ENCODE measurements at places on chromosomes 13 and 19.

DNA sequence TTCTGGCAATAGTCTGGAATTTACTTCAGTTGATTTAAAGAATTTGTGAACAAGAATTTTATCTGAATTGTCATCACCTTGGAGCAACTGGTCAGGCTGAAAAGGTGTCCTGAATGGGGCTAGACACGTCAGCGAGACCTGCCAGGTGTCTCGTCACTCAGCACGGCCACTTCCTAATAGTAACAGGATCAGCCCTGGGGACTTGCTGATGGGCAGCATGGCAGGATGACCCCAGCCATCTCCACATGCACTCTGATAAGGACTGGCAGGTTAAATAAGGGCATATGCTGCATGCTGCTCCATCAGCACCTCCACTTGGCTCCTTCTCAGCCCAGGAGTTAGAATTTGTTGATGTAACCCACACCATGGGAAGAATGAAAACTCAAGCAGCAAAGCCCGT is 224.2 kb downstream of the FOXO1 start:
- no peak overlapping the region for H3K27ac ChIP-seq
- H3K4me3 ChIP-seq, result no peak overlapping the region
- no peaks in the 10 kb centered on the region for H3K4me1 ChIP-seq
- no peak for DNase-seq

GRCh38 chr13:23740002-23740401 is 149.2 kb downstream of the MIPEP start:
- peaks cover 7% of the 10 kb centered on the region for H3K4me1 ChIP-seq
- H3K27ac ChIP-seq, result no peak overlapping the region
- no peaks in the 10 kb centered on the region for H3K27me3 ChIP-seq
- H3K4me3 ChIP-seq, result no peak overlapping the region
- DNase-seq, result no peak

DNA sequence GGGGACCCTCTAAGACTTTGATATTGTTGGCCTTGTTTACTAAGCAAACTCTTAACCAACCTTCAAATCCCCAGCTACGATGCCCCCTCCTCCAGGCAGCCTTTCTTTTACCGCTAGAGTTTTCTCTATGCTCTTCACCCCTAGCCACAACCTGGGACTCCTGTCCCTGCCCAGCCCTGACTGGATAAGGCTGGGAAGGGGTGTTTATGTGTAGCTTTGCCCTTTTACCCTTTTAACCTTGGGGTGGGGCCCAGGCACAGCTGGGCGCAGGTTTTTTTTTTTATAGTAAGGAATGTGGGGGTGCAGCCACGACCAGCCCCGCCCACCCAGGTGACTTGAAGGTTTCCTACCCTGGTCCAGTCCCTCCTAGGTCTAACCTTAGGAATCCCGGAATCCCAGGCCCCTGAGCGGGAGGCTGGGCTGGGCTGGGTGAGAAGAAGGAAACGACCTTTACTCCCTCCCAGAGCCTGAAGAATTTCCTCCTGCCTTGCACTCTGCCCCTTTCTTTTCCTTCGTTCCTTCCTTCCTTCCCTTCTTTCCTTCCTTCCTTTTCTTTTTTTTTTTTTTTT is 12.2 kb downstream of the TJP3 start:
- H3K4me3 ChIP-seq, result no peak overlapping the region
- no peak for DNase-seq
- no peaks in the 10 kb centered on the region for H3K36me3 ChIP-seq
- no peak overlapping the region for H3K27ac ChIP-seq

GRCh38 chr13:42654722-42655121 is 80.8 kb downstream of the TNFSF11 start:
- H3K4me3 ChIP-seq, result no peak overlapping the region
- no peak for DNase-seq
- H3K27me3 ChIP-seq, result no peaks in the 10 kb centered on the region
- no peak overlapping the region for H3K27ac ChIP-seq
- no peaks in the 10 kb centered on the region for H3K4me1 ChIP-seq

GRCh38 chr19:48670699-48671445 is 1.9 kb downstream of the NTN5 start:
- H3K4me3 ChIP-seq, result no peak overlapping the region
- no peak overlapping the region for H3K27ac ChIP-seq
- no peaks in the 10 kb centered on the region for H3K27me3 ChIP-seq
- no peak for DNase-seq

DNA sequence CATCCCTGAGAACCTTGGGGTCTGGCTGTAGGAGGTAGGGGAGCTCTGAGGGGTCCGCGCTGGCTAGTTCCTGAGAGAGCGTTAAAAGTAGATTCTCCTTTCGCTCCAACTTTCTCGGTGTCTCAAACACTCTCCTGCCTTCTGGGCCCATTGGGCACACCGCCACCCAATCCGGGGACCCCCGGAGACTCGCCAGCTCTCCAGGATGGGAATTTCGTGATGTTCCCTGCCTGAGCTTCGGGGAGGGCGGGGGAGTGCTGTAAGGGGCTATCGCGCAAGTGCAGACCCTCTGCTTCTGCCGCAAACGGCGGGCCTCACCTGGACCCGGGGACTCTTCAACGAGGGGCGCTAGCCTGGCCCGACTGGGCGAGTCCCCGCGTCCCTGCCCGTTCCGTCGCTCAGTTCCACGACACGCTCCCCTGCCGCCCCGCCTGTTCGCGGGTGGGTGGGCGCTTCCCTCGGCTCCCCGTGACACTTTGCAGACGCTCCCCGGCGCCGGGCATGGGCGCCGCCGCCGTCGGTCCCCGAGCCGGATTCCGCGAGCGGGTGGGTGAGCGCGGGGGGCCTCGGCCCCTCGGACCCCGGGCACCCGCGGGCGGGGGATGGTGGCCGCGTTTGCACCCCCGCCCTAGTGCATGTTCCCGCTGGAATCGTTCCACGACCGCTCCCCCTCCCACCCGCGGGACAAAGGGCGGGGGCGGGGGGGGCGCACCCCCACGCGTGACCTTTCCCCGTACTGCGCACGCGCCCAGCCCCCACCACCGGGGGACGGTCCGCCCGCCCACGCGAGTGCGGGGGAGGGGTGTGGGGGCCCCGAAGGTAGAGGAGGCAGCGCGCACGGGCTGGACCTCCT is at the start of gene CCDC106:
Gene CCDC106, plus strand, starts transcription at position 481 of the 853 bp plus-strand sequence. CDS start 835 bp downstream, outside the sequence.
- peaks cover 22% of the 10 kb centered on the region for H3K4me1 ChIP-seq
- peak within 1 kb of the TSS; percentile 73 for H3K27ac ChIP-seq
- no peaks in the 10 kb centered on the region for H3K27me3 ChIP-seq
- peak within 1 kb of the TSS; percentile 73 for H3K4me3 ChIP-seq
- peaks cover 12% of the 10 kb centered on the region for H3K36me3 ChIP-seq

GRCh38 chr19:6737873-6738786 is 750 bp upstream of the GPR108 start:
- peaks cover 21% of the 10 kb centered on the region for H3K4me1 ChIP-seq
- peak overlapping the region; percentile 95 for H3K27ac ChIP-seq
- H3K4me3 ChIP-seq, result no peak overlapping the region
- peaks cover 6% of the 10 kb centered on the region for H3K36me3 ChIP-seq

DNA sequence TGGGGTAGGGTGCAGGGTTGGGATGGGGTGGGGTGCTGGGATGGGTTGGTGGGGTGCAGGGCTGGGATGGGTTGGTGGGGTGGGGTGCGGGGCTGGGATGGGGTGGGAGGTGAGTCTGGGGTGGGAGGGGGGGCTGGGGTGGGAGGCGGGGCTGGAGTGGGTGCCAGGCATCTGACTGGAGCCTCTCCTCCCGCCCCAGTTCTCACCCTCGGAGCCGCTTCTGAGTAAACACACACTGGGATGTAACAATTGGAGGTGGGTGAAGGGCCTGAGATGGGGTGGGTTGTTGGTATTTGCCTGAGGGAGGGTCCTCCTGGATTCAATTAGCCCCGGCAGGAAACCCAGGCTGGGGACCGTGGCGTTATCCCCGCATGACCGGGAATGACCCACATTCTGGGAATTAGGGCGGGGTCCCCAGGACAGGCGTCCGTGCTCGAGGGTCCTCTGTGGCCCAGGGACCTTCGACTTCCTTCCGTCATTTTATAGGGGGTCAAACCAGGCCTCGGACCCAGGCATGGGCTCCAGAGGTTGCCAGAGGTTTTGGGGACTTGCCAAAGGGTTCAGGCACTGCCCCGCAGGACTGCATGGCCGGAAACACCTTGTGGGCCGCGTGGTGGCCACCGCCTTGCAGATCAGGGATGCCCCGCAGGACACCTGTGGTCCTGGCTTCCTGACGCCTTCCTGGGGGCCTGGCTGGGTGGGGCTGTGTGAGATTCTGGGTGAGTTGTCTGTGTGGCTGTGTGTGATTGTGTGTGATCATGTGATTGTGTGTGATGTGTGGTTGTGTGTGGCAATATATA is 1.4 kb downstream of the TMPRSS9 start:
- H3K4me3 ChIP-seq, result no peak overlapping the region
- H3K27ac ChIP-seq, result no peak overlapping the region
- no peaks in the 10 kb centered on the region for H3K36me3 ChIP-seq
- H3K27me3 ChIP-seq, result peaks cover 50% of the 10 kb centered on the region
- DNase-seq, result no peak
- no peaks in the 10 kb centered on the region for H3K4me1 ChIP-seq

- no peaks in the 10 kb centered on the region for H3K36me3 ChIP-seq
- no peak for DNase-seq
- no peak overlapping the region for H3K27ac ChIP-seq
- H3K4me1 ChIP-seq, result no peaks in the 10 kb centered on the region
These were observed 575.8 kb downstream of the DACH1 start for GRCh38 chr13:71290963-71291841.

GRCh38 chr19:1310853-1311180 is 25.1 kb downstream of the EFNA2 start:
- peaks cover 49% of the 10 kb centered on the region for H3K27me3 ChIP-seq
- no peak for DNase-seq
- no peak overlapping the region for H3K4me3 ChIP-seq
- H3K4me1 ChIP-seq, result no peaks in the 10 kb centered on the region
- no peaks in the 10 kb centered on the region for H3K36me3 ChIP-seq
- no peak overlapping the region for H3K27ac ChIP-seq

DNA sequence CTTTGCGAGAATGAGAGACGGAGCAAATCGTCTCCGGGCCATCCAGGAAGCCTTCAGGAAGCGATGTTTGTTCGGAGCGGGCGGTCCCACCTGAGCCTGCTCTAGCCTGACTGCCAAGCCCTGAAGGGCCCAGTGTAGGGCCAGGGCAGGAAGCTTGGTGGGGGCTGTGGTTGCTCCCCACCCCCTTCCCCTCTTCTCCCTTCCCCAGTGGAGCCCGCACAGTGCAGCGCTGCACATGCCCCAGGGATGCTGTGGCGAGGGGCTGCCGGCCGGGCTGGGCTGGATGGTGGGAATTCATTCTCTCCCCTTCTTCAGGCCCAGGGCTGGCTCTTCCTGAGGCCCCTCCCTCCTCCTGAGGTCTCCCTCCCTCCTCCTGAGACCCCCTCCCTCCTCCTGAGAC is 7.1 kb upstream of the GRTP1 start:
- no peak overlapping the region for H3K4me3 ChIP-seq
- peaks cover 5% of the 10 kb centered on the region for H3K27me3 ChIP-seq
- no peak for DNase-seq
- no peaks in the 10 kb centered on the region for H3K4me1 ChIP-seq

GRCh38 chr13:72985610-72986009 is 73.2 kb upstream of the KLF5 start:
- H3K4me1 ChIP-seq, result no peaks in the 10 kb centered on the region
- H3K36me3 ChIP-seq, result no peaks in the 10 kb centered on the region
- no peak for DNase-seq
- no peaks in the 10 kb centered on the region for H3K27me3 ChIP-seq

- H3K4me3 ChIP-seq, result no peak overlapping the region
- H3K27ac ChIP-seq, result no peak overlapping the region
- H3K27me3 ChIP-seq, result no peaks in the 10 kb centered on the region
These were observed 3.0 kb upstream of the PRKD2 start for GRCh38 chr19:46719629-46720502.

GRCh38 chr13:108851660-108852059 is 222.2 kb downstream of the MYO16 start:
- no peaks in the 10 kb centered on the region for H3K4me1 ChIP-seq
- H3K27me3 ChIP-seq, result no peaks in the 10 kb centered on the region
- no peaks in the 10 kb centered on the region for H3K36me3 ChIP-seq
- H3K27ac ChIP-seq, result no peak overlapping the region
- H3K4me3 ChIP-seq, result no peak overlapping the region

- H3K36me3 ChIP-seq, result no peaks in the 10 kb centered on the region
- no peak for DNase-seq
- no peak overlapping the region for H3K4me3 ChIP-seq
- H3K4me1 ChIP-seq, result no peaks in the 10 kb centered on the region
These were observed 277.5 kb upstream of the SGCG start for GRCh38 chr13:22903301-22903700.

DNA sequence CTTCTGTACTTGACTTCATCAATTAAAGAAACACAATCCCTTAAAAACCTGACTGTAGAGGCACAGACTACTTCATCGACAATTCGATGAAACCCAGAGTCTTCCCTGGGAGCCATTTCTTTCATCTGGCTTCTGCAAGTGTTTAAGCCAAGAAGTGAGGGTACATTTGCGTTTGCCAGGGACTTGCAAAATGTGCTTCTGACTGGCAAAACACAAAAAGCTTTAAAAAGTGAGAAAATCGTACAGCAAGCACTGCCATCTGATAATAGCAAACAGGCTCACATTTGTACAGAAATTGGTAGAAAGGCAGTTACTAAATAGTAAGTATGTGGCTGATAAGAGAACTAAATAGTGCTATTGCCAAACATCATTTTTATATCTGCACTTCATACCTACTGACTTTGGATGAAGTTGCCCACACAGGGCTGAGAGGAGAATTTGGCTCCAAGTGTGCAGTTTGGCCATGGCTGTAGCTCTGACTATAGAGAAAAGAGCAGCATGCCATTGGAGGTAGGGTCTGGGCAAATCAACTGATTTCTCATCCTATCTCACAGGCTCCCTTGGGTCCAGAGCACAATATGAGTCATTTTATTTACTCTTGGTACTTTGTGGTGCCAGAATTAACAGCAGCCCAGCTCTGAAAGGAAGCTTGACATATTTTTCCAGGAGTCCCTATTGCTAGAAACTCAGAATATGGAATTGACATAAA is 358.1 kb downstream of the OXGR1 start:
- DNase-seq, result no peak
- no peak overlapping the region for H3K4me3 ChIP-seq
- H3K27ac ChIP-seq, result no peak overlapping the region
- no peaks in the 10 kb centered on the region for H3K36me3 ChIP-seq

- H3K4me3 ChIP-seq, result no peak overlapping the region
- H3K36me3 ChIP-seq, result no peaks in the 10 kb centered on the region
- DNase-seq, result no peak
- H3K4me1 ChIP-seq, result peaks cover 20% of the 10 kb centered on the region
These were observed 17.6 kb upstream of the RASA3 start for GRCh38 chr13:114149774-114150740.

GRCh38 chr19:49395581-49396407 is 7.7 kb downstream of the KASH5 start:
- no peak overlapping the region for H3K4me3 ChIP-seq
- H3K27me3 ChIP-seq, result no peaks in the 10 kb centered on the region
- H3K27ac ChIP-seq, result no peak overlapping the region
- no peak for DNase-seq
- H3K4me1 ChIP-seq, result peaks cover 10% of the 10 kb centered on the region

- no peak for DNase-seq
- H3K27me3 ChIP-seq, result no peaks in the 10 kb centered on the region
- no peak overlapping the region for H3K4me3 ChIP-seq
- H3K36me3 ChIP-seq, result no peaks in the 10 kb centered on the region
- H3K27ac ChIP-seq, result no peak overlapping the region
These were observed 279.9 kb downstream of the SLITRK6 start for GRCh38 chr13:85519363-85519762.

Measured in thymus (tissue), 14 donors.